ENCODE measurements at places on chromosomes 3 and 15.

GRCh38 chr3:43465109-43465508 is 156.7 kb downstream of the ANO10 start:
- no peak for DNase-seq

GRCh38 chr15:80691575-80691974 is 3.5 kb upstream of the ABHD17C start:
- no peak for DNase-seq

DNA sequence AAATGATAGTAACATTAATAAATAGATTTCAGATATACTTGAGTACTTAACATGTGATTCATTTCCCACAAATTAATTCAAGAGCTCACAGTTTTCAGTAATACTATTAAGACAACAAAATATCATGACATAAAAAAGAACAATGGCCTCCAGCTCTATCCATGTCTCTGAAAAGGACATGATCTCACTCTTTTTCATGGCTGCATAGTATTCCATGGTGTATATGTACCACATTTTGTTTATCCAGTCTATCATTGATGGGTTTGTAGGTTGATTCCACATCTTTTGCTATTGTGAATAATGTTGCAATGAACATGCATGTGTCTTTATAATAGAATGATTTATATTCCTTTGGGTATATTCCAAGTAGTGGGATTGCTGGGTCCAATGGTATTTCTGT is 1012.8 kb upstream of the ALCAM start:
- DNase-seq = no peak

DNA sequence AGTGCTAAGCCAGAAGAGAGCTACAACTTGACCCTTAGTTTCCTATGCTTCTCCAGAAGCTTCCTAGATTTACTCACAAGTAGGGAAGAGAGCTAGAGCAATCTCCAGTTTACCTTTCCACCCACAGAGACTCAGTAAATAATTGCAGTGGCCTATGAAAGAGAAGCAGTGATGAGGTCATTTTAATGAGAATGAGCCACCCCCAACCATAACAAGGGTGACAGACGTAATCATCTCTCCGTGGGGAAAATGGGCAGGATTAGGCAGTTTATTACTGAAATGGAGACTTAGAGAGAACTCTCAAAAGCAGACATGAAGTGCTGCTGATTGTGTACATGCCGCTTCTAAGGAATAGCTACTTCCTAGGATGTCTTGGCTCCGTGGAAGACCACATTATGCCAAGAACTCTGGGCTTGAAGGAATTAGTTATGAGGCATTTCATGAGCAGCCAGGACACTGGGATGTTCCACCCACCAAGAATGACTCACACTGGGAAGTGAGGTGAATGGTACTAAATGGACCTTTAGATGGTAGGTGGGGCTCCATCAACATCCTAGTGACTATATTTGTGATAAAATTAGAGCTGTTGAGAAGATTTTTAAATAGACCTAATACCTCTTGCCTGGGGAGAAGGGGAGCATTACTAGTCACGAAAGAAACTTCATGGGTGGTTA is 160.9 kb downstream of the EDEM1 start:
- no peak for DNase-seq

DNA sequence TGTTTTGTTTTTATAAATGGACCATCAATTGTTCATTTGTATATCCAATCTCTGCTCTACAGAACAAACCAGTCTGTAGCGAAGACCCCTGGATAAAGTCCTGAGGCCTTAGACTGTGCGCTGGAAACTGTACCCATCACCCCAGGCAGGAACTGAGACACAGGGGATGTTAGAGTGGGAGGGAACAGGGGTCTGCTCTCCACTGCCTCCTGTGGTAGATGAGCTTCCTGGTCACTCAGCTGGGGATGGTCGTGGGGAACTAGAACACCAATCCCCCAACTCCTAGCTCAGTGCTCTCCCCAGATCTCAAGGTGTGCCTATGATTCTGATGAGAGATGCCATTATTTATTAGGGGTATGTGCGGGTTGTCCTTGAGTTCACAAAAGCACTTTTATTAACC is 340.2 kb upstream of the IGF1R start:
- DNase-seq = no peak

GRCh38 chr3:118436697-118437262 is 597.9 kb downstream of the IGSF11 start:
- no peak for DNase-seq

DNA sequence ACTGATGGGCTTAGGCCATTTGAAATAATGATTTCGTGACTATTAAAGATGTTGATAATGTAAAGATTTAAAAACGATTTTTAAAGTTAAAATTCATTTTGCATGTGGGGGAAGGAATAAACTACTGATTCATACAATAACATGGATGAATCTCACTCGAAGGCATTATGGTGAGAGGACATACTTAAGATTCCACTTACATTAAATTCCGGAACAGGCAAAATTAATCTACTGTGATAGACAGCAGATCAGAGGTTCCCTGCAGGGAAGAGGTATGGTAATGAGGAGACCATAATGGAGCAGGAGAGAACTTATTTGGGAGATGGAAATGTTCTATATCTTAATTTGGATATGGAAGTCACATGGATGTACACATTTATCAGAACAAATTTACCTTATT is 28.4 kb upstream of the RAB6B start:
- DNase-seq = no peak

DNA sequence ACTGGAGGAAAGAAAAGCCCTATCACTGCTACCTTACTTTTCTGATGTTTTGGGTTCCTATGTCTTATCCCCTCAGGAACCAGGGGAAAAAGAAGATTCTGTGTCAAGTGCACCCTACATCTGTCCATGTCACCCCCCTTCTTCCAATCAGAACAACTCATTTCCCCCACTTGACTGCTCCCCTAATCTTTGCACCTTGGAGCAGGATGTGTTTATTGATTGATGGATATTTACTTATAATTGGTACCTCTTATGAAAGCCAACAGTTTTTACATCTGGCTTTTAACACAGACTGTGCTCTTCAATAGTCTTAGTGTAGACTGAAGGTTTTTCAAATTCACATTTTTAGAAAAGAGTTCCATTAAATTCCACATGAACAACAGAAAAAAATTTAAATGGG is 33.3 kb downstream of the LIPC start:
- no peak for DNase-seq

DNA sequence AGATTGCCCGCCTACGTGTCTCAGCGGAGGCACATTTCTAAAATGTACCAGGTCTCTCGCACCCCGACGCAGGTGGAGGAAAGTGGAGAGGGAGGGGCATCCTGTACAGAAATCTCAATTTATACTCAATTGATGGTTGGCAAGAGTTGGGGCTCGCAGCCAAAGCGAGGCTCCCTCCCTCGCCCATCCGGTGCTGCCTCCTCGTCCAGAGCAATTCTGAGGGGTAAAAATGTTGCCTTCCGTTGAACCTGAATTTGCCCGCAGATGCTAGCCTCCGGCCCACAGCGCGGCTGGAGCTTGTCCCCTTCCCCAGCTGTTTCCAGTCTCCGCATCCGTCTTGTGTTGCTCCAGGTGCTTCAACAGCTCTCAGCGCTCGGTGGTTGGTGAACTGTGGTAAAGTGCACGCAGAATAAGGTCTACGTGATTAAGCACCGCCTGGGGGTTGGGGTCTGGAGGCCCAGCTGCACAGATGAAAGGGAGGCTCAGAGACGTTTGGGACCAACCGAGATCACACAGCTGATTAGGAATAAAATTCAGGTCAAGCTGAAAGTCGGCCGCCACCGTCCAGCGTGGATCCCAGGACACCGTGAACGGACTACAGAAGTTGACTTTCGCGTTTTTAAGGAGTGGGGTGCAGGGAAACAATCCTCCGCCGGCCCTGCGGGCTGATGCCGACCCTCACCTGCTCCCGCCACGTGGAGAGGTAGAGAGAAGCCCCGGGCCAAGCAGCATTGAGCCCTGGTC is 846 bp upstream of the POLG start:
- peak; percentile 69 for DNase-seq

DNA sequence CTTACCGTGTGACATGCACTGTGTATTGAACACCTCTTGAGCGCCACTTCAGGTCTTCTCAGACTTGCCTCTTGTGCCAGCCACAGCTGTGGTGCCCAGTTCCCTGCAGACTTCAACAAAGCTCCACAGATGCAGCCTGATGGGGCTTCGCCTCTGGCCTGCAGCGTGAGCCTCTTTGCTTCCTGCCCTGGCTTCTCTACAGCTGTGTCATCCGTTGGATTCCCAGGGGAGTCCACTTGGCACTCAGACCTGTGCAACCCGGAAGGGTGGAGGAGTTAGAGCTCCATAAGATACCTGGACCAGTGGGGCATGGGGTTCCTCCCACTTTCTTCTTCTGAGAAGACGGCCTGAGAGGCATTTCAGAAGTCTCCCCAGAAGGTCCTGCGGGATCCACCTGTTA is 57.7 kb upstream of the BNIP2 start:
- DNase-seq = no peak

- no peak for DNase-seq
Measured at GRCh38 chr3:35709691-35710090, 70.4 kb downstream of the ARPP21 start.

- no peak for DNase-seq
Measured at GRCh38 chr3:84946240-84946639, 12.5 kb upstream of the CADM2 start.

DNA sequence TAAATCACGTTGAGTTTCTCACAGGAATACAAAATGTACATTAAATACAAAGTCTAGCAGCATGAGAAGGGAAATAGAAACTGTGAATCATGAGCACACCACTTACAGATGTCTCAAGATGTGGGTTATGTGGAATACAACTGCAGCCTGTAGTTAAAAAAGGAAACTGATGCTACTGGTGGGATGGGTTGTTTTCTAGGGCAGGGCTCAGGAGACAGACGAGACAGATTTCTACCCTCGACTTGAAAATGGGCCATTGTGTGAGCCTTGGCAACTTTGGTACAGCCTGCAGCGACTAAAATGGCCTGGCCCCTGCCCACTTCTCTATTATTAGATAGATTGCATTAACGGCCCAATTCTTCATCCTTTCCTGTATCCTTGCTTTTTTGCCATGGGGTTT is 293.1 kb downstream of the SUCLG2 start:
- DNase-seq = no peak

DNA sequence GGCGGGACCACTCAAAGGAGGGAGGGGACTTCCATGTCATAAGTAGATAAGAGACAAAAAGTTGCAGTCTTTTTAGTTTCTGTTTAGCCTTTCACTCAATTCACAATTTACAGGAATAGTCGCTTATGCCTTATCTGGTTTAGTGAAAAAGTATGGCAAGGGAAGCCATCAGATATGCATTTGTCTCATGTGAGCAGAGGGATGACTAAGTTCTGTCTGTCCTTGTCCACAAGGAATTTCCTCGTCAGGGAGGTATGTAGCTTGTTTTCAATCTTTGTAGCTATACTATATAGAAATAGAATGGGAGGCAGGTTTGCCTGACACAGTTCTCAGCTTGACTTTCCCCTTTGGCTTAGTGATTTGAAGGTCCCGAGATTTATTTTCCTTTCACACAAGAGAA is 882.8 kb downstream of the NAALADL2 start:
- DNase-seq = no peak

DNA sequence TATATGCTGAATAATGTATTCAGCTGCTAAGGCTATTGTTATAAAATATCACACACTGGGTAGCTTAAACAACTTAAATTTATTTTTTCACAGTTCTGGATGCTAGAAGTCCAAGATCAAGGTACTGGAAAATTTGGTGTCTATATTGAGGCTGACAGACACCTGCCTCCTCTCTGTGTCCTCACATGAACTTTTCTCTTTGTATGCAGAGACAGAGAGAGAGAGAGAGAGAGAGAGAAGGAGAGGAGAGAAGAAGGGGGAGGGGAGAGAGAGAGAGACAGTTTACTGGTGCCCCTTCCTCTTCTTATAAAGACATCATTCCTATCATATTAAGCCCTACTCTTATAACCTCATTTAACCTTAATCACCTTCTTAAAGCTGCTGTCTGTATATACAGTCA is 320.1 kb upstream of the THBS1 start:
- DNase-seq = no peak

GRCh38 chr3:107767897-107768605 is 245.3 kb downstream of the BBX start:
- DNase-seq = no peak

GRCh38 chr3:180283251-180283650 is 246.5 kb upstream of the PEX5L start:
- DNase-seq = no peak

- DNase-seq = no peak
Measured at GRCh38 chr3:197021231-197021630, 8.4 kb downstream of the MELTF start.

Data from activated CD8-positive, alpha-beta memory T cell treated with anti-CD3 and anti-CD28 coated beads, Interleukin-2, amount 10 ng/mL, durations not matched to agents 7 days and 5 days (primary cell).